NAMALWA (cell line): ENCODE measurements at places on chromosomes 6 and 20.

GRCh38 chr20:1423625-1424106, 30.8 kb upstream of the FKBP1A start:
- DNase-seq = peak; percentile 95

DNA sequence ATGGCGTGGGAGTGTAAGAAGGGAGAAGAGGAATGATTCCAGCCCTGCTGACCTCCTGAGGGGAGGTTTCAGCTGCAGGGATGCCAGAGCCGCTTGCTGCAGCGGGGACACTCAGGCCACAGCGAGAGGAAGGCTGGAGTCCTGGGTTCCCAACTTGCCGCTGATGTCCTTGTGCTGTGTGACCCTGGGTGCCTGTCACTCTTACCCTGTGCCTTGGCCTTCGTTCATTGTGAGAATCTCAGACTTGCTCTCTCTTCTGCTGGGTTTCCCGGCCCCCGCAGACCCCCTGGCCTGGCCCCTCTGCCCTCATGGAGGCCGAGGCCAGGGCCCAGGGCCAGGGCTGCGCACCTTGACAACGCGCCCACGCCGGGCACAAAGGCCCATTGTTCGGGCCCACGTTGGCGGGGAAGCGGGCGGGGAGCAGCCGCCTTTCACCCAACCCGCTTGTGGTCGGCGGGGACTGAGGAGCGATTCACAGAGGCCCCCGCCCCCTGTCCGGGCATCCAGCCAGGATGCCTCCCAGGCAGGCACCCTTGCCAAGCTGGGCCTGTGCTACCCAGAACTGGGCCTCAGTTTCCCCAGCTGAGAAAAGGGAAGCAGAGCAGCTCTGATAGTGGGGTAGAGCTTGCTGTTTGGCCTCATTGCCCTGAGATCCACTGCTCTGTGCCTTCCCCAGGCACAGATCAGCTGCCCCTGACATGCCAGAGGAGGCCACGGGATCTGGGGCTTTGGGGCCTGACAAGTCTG, 52.4 kb downstream of the CEBPB start:
- DNase-seq = no peak

DNA sequence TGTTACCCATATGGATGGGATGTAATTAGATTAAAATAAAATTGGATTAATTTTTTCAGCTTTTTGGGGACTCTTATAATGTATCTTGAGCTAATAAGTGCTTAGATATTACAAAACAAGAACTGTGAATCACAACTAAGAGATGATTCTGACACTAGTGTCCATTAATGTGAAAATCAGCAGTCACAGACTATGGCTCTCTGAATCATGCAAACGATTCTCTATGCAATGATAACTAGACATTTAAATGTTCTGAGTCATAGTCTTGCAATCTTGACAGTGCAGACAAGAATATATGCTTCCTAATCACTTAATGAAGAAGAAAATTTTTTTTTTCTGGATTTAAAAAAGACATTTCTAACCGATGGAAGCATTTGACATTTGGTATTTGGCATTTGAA, 82.2 kb upstream of the OPRM1 start:
- DNase-seq = no peak

GRCh38 chr20:32585011-32585585, at the start of gene NOL4L:
Gene NOL4L, minus strand, starts transcription at chr20:32585333. Its CDS starts 443 bp downstream, at chr20:32584890.
- DNase-seq = no peak

DNA sequence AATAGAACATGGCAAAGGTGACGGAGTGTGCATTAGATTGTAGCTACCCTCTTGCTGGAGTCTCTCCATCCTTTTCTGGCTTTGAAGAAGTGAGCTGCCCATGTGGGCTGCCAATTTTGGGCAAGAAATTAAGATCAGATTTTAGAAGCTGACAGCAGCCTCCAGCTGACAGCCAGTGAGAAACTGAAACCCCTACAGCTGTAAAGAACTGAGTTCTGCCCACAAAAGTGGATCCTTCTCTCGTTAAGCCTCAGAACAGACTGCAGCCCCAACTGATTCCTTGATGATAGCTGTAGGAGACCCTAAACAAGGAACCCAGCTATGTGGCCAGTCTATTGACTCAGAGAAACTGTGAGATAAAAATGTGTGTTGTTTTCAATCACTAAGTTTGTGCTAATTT, 134.1 kb downstream of the CD109 start:
- no peak for DNase-seq

DNA sequence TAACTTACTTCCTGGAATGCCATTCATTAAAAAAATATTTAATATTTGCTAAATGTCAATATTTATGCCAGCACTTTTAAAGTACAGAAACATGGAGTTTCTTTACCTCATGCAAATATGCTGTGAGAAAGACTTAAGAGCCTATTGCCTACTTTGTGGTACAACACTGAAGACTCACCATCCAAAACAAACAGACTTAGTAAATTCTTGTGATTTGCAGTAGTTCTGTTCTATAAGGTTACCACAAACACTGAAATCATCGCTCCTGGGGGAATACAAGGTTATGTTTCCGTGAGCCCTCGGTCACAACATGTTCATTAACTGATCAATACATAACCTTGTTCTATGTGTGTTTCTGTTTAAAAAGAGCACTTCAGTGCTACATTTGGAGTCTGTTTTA, 78.3 kb downstream of the ATG5 start:
- no peak for DNase-seq

DNA sequence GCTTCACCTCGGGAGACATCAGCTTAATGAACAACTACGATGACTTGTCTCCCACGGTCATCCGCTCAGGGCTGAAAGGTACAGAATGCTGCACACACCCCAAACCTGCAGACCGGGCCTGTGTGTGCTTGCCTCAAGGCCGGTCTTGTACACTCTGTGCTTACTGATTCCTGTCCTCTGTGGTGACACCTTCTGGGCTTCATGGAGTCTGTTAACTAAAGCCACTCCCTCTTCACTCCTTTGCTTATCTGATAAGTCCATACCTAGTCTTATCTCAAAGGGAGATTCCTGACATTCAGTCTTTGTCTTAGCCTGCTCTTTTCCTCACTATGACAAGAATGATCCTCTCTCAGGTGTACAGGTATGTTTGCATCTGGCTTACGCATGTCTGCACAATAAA, 107.7 kb upstream of the TMEM181 start:
- DNase-seq = no peak

DNA sequence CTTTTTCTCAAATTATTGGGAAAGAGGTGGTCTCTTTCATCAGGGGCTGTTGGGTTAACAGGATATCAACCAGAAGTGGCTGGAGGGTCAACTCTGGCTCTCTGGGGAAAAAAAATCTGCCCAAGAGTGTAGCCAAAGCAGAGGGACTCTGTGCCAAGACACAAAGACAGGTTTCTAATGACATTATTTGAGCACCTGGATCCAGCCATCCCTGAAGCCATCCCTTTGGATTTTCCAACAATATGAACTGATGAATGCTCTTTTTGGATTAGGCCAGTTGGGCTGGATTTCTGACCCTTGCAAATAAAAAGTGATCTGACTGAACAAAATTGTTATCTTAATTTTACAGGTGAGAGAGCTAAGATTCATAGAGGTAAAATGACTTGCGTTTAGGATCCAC, 88.7 kb downstream of the KCNB1 start:
- no peak for DNase-seq

DNA sequence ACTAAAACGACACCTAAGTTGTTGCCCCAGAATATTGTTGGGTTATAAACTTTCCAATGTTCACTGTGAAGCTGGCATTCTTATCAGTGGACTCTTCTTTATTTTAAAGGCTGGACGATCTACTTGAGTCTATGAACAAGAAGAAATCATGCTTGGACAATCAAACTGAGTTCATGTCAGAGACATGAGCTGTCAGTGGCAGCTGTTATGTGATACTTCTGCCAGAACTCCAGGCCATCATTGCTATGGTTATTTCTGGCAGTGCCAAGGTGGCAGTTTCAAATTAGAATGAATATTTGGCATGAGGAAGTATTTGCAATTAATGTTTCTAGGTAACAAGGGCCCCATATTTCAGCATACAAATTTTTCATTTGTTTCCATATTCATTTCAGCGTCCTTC, 417.3 kb downstream of the LMBRD1 start:
- DNase-seq = no peak

DNA sequence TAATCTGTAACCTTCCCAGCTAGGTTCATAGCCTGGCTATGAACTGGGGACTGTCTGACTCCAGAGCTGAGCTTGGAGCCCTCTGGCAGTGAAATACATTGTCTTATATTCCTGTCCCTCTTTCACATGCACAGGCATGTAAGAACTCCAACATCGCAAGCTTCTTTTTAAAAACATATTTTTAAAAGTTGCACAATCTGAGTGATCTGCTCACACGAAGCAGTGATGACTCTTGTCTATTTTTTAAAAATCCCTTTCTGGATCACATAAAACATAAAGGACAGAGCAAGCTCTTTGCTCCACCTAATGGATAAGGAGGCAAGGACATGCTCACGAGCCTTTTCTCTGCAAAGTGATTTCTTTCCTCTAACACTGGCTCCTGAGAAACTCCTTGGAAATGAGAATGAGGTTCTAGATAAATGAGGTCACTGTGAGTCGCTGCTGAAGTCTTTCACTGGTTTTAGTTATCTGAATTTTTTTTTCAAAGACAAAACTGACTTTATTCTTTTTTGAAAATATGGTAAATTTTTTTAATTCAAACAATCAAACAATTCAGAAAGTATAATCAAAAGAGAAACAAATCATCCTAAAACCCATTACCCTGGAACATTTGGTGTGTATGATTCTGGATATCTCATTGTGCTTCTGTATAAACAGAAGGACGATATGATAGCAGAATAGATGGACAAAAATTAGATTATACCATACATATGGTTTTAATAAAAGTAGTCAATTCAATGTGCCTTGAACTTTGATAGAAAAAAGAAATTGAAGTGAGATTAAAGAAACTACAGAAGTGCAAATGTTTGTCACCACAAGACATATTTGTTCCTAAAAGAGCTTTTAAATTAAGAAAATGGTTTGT, 30.8 kb downstream of the IL20RA start:
- peak; percentile 33 for DNase-seq

DNA sequence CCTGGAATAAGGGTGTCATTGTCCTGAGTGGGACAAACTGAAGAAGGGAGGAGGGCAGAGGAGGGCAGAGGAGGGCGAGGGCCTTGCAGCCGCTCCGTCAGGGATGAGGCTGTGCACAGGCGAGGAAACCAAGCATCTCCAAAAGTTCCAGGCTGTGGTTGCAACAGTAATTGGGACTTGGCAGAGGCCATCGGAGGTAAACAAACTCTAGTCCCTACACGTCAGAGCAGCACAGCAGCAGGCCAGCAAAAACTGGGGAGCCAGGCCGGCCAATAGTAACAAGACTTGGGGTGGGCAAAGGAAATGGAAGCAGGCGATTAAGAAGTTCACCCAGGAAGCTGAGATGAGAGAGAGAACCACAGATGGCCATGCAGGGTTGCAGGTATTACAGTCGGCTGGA, 142.8 kb downstream of the SMOC2 start:
- DNase-seq = no peak
